ENCODE measurements at places on chromosomes 5 and 9.

DNA sequence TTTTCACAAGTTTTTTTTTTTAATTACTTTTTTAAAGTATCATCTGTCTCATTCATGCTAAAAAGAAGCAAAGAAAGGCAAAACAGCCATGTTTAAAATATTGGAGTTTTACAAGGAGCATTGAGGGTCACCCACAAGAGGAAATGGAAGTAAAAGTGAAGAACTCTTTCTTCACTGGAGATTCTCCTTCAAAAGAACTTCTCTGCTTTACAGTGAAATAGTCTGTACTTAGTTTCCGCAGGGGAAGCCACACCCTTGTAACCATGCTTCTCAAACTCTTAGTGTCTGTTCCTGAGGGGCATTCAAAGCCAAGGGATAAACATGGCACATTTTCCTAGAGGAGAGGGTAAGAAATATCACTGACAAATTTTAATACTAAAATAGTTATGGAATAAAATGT is 8.6 kb downstream of the C9orf72 start:
- no peak for DNase-seq

DNA sequence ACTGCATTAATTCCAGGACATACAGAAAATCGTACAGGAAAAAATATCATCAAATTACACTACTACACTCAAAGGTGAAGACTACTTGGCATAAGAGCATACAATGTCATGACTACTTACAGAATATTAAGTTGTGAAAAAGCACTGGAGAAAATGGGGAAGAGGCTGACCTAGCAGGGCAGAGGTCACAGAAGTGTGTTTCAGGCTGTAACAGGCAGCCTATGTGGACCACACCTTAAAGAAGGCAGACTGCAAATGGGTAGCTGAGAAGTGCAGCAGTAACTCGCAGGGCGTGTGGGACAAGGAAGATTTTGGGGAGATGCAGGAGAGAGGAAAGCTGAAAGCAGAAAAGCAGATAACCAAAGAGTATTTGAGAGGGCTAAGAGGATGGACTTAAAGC is 167.0 kb upstream of the PIK3R1 start:
- no peak for DNase-seq

- DNase-seq = no peak
These were observed 760 bp upstream of the MAN1B1 start for GRCh38 chr9:137085920-137086530.

GRCh38 chr5:148793261-148793660 is 33.1 kb upstream of the ADRB2 start:
- DNase-seq = no peak

GRCh38 chr9:14766299-14766698 is 43.8 kb upstream of the CER1 start:
- DNase-seq = no peak

DNA sequence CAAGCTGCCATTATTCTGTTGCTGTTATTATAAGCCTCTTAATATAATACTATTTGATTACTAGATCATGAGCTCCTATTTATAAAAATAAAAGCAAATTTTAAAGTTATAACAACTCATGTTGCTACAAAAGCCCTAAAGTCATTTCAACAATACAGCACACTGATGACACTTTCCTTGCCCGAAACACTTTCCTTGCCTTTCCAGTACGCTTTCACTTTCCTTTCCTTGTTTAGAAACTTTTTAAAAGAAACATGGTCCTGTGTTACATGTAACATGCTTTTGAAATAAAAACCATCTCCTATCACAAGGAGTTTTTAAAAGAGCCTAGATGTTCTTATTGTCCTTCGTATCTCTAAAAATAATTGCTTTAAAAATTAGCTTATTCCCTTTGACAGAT is 688.4 kb downstream of the PTPRD start:
- no peak for DNase-seq

DNA sequence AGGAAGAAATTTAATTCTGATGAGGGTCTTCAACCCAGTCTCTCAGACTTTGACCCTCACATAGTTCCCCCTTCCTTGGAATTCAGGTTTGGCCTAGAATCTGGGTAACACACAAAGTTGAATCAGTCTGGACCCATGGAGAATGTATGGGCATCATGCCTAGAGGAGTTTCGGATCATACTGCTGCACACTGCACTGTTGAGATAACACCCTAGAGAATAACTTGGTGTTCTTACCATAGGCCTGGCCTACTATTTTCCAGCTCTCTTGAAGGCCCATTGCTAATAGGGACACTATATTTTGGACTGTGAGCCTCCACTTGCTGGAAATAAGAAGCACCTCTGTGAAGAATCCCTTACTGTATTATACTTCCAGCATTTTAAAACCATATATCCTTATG is 413.5 kb downstream of the PLK2 start:
- DNase-seq = no peak

- no peak for DNase-seq
These were observed 54.0 kb upstream of the FKTN start for GRCh38 chr9:105503881-105504280.

All from stimulated activated CD4-positive, alpha-beta T cell treated with anti-CD3 and anti-CD28 coated beads, Interleukin-2, amount 100 ng/mL, for 4 hours (primary cell).